ENCODE measurements at places on chromosomes 7 and 10.

GRCh38 chr7:23246555-23246954 is at the start of gene GPNMB:
Gene GPNMB, plus strand, starts transcription at chr7:23246775. Its CDS starts 83 bp downstream, at chr7:23246858.
- DNase-seq, result no peak

DNA sequence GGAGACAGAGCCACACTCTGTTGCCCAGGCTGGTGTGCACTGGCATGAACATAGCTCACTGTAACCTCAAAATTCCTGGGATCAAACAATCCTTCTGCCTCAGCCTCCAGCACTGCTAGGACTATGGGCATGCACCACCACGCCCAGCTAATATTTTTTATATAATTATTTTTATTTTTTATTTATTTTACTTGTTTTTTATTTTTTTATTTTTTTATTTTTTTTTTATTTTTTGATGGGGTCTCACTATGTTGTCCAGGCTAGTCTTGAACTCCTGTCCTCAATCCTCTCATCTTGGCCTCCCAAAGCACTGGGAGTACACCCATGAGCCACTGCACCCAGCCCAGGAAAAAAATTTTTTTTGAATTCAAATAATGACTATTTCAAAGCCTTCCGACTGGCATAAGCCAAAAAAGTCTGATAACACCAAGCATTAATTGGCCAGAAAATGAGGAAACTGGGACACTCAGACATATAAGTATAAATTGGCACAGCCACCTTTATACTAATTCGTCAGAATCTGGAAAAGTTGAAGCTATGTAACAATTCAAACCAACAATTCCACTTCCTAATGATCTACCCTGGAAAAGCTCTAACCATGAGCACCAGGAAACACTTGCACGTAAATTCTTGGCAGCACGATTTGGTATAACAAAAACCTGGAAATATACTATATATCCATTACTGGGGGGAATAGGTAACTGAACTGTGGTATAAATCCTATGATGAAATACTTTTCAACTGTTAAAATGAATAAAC is 6.3 kb downstream of the ZC3HAV1 start:
- no peak for DNase-seq

- no peak for DNase-seq
These were observed 2.3 kb upstream of the SLC29A3 start for GRCh38 chr10:71316786-71317160.

DNA sequence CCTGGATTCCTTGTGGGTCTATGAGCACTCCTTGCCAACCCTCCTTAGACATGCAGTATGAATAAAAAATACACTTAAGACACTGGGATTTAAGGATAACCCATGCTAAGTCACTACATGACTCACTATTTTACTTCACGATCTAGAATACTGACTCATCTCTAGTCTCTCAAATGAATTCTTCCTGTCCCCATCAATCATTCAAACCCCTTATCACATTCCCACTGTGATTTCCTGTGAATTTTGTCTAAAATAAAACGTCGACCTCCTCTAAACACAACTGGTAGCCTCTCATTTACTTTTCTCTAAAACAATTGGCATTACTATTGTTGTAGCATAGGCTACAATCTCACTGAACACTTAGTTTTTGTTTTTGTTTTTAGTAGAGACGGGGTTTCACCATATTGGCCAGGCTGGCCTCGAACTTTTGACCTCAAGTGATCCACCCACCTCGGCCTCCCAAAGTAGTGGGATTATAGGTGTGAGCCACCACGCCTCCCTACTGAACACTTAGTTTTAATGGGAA is 3.9 kb upstream of the IQUB start:
- no peak for DNase-seq

GRCh38 chr10:88041243-88042159 is 178.1 kb downstream of the PTEN start:
- no peak for DNase-seq

DNA sequence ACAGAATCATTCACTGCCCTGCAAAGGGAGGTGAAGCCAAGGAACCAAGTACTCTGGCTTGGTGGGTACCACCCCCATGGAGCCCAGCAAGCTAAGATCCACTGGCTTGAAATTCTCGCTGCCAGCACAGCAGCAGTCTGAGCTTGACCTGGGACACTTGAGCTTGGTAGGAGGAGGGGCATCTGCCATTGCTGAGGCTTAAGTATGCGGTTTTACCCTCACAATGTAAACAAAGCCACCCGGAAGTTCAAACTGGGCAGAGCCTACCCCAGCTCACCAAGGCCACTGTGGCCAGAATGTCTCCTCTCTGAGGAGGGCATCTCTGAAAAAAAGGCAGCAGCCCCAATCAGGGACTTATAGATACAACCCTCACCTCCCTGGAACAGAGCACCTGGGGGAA is 1050.0 kb upstream of the GHITM start:
- DNase-seq, result no peak

DNA sequence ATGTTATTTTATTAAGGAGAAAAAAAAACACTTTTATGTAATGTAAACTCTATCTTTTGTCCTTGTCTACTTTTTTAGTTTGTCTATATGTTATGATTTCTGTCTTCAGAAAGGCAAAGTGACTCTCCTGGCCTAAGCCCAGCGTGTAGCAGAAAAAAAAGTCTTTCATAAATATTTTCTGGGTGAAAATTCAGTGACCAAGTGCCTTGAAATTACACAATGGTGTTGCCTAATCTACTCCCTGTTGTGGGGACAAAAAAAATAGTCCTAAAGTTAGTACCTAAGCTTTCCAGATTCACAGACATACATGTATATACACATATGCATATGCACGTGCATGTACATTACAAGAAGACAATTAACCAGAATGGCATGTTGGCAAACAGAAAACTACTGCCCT is 1257.8 kb upstream of the SORCS1 start:
- no peak for DNase-seq

DNA sequence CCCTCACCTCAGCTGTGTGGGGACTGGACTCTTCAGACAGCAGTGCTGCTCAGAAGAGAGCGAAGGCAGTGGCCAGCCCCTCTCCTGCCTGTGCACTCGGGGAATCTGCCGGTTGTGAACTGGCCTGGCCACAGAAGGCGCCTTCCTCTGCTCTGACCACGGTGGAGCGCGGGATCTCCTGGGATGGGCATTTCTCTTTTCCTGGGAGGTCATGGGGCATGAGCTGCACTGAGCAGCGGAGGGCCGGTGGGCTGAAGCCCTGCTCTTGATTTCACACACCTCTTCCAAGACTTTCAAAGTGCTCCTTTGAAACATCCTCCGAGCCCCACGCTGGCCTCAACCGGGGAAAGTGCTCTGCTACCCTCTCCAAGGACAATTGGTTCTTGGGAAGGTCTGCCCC is 125.6 kb upstream of the FAM20C start:
- DNase-seq, result no peak

GRCh38 chr10:77581738-77582137 is 55.9 kb downstream of the KCNMA1 start:
- DNase-seq, result no peak

Data from stimulated activated CD8-positive, alpha-beta memory T cell treated with anti-CD3 and anti-CD28 coated beads, Interleukin-2, amount 100 ng/mL, for 48 hours (primary cell).